DMS79 treated with DMSO at 0.1 percent for 48 hours (cell line): ENCODE measurements at places on chromosomes 6 and 20.

DNA sequence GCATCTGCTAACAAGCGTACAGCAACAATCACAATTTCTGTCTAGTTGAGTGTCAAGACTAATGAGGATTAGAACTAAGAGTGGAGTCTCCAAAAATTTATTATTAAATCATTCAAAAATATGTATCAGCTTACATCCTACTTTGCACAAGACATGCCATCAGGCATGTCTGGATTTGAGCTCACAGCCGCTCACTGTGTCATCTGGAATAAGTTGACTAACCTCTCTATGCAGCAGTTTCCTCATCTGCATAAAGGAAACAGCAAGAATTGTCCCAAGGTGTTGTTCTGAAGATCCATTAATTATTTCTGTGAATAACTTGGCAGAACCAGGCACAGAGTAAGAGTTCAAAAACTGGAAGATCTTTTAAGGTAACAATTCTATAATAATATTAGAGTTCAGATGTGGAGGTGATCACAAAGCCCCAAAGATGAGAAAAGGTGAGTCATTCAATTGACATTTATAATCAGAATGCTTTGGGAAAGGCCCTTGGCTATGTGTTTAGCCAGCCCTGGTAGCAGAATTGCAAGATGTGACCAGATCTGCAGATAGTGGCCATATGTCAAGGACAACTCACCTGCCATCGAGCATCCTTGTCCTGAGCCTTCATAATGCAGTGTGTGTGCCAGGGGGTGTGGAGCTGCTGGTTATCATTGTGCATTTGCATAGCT, 264.0 kb downstream of the FOXA2 start:
- DNase-seq = no peak

GRCh38 chr6:131754715-131755567, 44.1 kb upstream of the CTAGE9 start:
- no peak for DNase-seq

GRCh38 chr20:19774135-19774933, 16.3 kb downstream of the RIN2 start:
- DNase-seq = no peak

DNA sequence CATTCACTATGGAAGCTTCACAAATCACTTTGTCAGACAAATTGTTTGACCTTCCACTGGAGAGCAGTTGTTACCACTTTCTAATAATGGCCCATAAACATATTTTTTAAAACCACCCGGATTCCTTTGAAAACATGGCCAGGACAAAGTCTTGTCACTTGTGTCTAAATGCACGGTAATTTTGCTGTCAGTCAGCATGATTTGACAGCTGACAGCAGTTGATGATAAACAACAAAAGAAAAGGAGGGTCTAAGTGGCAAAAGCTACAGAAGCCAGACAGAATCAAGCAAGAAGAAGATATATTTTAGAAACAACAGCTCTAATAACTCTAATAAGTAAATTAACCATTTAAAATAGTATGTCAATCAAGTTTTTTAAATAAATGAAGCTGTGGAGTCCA, 27.7 kb upstream of the CARMIL1 start:
- no peak for DNase-seq

- no peak for DNase-seq
These were observed 95.8 kb upstream of the TAB2 start for GRCh38 chr6:149221774-149222070.

DNA sequence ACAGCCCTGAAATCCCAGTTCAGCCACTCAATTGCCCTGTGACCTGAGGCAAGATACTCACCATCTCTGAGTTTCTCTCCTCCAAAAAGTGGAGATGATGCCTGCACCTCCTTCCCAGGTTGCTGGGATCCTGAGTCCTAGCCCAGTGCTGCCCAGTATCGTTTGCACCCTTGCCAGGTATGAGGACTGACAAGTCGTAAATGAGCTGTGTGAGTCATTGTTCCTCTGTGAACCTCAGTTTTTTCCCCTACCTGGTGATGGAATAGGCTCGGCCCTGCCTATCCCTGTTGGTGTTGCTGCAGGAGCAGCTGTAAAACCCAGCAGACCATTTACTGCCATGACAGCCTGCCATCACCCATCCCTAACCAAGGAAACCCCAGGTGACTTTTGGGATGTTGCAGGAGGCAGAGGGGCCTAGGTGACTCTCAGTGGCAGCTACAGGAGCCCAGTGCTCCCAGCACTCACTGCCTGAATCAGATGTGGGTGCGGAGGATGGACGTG, 229.3 kb downstream of the SYNDIG1 start:
- DNase-seq = no peak

DNA sequence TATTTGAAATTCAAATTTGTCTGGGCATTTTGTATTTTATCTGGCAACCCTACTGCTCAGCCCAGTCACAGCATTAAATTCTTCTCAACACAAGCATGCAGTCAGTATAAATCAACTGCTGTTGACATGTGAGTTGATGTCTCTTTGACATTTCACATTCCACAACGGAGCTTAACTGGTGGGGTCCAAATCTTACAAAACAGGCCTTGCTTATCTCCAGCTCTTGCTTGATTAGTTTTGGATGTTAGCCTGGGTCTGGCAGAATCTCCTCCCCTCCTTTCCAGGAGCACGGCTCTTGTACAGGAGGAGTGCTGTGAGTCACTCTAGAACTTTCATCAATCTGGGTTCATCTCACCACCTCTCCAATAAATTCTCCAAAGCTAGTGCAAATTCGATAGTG, 80.8 kb upstream of the PHACTR1 start:
- DNase-seq = no peak

- DNase-seq = no peak
These were observed 5.7 kb downstream of the PDE10A start for GRCh38 chr6:165657325-165657680.

GRCh38 chr20:2559279-2559626, 22.9 kb downstream of the TMC2 start:
- DNase-seq = no peak

DNA sequence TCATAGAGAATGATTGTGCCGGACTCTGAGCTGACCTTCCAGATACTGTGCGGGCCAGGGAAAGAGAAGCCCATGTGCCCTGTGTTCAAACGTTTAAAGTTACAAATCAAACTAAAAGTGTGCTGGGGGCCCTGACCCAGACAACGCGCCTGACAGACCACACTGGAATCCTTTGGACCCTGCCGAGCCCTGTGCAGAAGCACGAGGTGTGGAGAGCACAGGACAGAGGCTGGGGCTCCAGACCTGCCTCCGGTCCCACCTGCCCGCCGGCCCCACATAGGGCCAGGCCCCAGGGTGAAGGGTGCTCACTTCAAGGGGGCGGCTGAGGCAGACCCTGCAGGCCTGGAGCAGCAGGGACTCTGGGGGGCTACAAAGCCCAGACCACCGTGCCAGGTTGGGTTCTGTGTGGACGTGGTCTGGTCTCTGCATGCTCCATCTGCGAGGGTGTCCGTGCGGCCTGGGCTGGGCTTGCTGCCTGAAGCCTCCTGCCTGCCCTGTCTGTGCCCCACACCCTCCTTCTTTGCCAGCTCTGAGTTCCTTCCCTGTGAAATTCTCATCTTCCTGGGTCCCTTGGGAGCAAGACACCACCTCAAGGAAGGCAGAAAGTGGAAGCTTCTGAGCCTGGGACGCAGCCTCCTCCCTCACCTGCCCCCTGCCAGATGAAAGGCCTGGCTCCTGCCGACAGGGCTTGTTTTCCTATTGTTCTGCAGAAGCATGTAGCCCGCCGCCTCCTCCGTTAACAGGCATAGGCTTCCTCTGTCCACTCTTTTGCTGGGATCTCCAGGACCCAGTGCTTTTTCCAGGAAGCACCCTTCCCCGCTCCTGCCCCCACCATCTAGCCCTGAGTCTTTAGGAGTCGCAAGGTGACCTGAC, 186.2 kb downstream of the ERMARD start:
- no peak for DNase-seq

- no peak for DNase-seq
These were observed 228.9 kb downstream of the ANKRD60 start for GRCh38 chr20:57999465-58000111.

GRCh38 chr6:111997853-111998208, 56.1 kb upstream of the CCN6 start:
- DNase-seq = no peak

- DNase-seq = no peak
These were observed 149.3 kb upstream of the AFDN start for GRCh38 chr6:167677422-167677789.

DNA sequence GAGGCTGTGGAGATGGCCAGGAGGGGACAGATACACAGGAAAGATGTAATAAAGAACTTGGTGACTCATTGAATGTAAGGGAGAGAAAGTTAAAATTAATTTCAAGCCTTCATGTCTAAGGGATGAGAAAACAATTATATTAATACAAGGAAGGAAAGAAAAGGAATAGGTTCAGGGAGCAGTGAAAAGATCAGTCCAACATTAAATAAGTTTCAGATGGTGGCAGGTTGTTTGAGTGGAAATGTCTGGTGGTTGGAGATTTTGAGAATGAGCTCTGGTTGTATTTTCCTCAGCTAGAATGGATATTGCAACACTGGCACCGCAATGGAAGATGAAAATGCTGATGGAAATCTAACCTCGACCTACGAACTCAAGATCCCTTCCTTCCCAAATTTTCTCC, 304.3 kb downstream of the COL12A1 start:
- DNase-seq = no peak

DNA sequence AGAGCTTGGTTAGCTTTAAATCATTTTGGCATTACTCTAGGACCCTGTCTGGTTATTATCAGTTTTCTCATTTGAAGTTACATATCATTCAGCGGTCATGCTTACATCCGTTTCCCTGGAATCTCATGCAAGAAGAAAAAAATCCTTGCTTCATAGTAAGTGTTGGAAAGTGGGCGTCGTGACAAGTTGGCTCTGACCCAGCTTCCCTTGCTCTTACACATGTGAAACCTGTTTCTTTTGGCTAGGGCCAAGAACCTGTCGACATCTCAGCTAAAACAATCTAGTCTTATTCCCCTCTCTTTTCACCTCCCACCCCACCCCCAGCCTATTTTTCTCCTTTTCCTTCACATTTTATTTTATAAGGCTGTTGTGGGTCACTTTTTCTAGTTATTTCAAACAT, 45.5 kb downstream of the ANKS1A start:
- peak; percentile 82 for DNase-seq

- DNase-seq = peak; percentile 79
These were observed 14.5 kb downstream of the LAMA5 start for GRCh38 chr20:62352402-62353288.

DNA sequence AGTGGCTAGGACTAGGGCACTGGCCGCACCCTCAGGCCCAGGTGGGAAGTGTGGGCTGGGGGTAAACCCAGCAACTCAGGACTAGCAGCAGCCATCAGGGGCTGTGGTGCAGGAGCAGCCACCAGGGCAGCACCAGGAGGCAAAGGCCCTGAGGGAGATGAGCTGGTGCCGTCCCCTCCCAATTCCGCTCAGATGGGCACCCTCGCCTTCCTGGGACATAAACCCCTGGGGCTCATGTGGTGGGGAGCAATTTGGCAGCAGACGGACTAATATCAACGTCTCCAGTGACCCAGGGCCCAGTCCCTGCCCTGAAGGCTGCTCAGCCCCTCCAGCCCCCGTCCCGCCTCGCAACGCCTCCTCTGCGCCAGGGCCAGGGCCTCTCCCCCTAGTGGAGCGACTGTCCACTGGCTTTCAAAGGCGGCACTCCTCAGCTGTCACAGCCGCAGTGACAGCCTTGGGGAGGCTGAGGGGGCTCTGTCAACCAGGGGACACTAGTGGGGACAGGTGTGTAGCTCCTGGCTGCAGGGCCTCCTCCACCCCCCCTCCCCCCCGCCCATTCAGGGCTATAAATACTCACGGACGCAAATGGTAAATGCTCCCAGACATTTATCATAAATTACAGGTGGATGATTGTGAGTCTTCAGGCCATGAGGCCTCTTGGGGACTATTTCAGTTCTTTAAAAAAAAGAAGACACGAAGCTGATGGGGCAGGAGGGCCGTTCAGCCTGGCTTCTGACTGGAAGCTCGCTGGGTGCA, 349.9 kb downstream of the ZFAND3 start:
- DNase-seq = peak; percentile 30

DNA sequence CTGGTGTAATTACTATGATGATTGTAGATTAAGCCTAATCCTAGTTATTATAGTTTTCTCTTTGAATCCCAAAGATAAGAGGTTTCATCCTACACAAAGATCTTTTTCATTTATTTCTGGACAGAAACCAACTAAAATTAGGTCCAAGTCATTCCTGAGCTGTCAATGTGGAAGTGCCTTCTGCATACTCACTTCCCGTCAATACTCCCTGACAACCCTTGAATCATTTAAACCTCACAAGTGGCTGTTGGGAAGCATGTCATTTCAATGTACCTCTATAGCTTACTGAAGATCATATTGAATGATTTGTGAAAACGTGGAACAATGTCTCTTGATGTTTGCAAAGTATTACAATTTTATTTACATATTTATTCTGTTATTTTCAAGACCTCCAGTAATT, 274.1 kb downstream of the HACE1 start:
- DNase-seq = no peak

GRCh38 chr20:54573838-54574237, 98.4 kb downstream of the DOK5 start:
- no peak for DNase-seq

- DNase-seq = no peak
These were observed 108.5 kb downstream of the LY86 start for GRCh38 chr6:6696867-6697531.

- no peak for DNase-seq
These were observed 123.3 kb downstream of the OGFRL1 start for GRCh38 chr6:71411882-71412281.

DNA sequence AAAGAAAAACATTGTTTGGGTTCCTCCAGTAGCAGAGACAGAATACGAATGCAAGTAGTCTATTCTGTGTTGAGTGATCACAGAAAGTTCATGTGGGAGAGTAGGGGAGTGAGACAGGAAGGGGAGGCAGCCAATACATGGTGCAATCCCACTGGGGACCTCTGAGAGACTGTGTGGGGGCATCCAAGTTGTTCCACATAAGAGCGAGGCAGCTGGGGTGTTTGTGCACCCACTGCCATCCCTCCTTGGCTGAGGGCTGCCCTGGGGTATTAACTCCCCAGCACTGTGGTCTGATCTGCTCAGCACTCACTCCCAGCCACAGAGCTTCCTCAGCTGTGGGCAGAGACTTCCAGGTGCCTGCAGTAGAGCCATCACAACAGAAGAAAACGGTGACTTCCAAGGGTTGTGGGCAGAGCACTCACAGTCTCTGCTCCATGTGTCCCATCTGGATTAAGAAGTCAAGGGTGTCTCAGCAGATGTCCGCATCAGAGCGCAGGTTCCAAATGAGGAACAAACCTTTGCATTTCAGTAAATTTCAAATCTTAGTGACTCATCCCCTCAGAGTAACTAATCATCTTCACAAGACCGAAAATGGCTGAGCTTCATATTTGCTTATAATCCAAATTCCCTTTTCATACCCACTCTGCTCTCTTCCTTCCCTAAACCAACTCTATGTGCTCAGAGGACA, 101.9 kb upstream of the NAA20 start:
- DNase-seq = no peak

DNA sequence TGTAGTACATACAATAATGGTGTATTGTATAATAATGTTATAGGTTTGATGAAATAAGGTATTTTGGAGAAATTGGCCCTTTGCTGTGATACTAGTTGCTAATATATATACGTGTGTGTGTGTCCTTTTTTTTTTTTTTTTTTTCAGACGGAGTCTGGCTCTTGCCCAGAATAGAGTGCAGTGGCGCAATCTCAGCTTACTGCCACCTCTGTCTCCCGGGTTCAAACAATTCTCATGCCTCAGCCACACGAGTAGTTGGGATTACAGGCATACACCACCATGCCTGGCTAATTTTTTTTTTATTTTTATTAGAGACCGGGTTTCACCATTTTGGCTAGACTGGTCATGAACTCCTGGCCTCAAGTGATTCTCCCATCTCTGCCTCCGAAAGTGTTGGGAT, 23.3 kb downstream of the SENP6 start:
- no peak for DNase-seq
